Activated T-cell treated with anti-CD3 and anti-CD28 coated beads, Interleukin-2, amount 50 U/mL, for 48 hours (primary cell): ENCODE measurements at places on chromosomes 6 and 20.

DNA sequence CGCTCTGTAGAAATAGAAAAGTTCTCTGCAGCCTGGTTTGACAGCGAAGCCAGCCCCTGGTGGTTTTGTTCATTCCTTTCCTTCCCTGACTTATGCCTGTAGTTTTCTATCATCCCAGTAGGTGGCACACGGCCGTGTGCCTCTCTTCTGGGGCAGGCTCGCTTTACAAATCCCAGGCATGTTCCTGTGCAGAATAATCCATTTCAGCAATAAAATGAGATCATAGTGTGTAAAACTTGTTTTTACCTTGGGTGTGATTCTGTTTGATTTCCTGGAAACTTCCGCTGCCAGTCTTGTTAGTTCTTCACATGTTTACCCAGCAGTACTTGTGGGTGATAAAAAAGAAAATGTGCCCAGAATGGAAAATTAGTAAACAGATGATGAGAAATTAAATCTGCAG lies 7.4 kb upstream of the INSM1 start:
- peak; percentile 50 for DNase-seq

DNA sequence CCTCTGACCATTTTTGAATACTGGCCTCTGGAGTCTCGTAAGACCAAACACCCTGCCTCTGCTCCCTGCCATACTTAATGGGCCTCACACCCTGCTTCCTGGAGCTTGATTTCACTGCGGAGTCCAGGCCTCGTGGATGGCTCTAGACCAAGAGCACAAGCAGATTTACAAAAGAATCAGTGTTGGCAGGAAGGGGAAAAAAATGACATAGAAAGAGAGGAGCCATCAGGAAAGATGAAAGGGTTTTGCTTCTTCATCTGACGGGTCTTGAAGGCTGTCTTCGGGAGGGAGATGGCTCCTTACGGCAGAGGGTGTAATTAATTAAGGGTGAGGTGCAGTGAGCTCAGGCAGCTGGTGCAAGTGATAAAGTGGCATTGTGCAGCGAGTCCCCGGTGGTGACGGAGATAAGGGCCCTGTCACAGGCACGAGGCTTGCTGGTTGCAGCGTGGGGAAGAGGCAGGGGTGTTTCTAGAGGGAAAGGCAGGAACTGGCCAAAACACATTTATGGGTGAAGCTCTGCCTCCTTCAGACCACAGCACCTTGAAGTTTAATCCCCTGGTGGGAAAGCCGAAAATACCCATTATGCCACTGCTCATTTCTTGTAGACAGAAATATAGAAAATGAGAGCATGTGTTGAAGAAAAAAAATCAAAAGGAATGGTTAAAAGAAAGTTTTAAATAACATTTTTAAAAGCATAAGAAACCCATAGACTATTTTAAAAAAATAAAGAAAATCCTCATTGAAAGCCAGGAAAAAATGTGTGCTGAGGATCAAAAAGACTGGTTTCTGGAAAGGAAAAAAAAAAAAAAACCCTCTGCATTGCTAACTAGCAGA lies 128.6 kb upstream of the LRFN2 start:
- no peak for DNase-seq

GRCh38 chr6:151330130-151330696 lies 61.1 kb downstream of the ZBTB2 start:
- no peak for DNase-seq

- DNase-seq, result no peak
Measured at GRCh38 chr6:107390685-107391435, 68.5 kb downstream of the PDSS2 start.

DNA sequence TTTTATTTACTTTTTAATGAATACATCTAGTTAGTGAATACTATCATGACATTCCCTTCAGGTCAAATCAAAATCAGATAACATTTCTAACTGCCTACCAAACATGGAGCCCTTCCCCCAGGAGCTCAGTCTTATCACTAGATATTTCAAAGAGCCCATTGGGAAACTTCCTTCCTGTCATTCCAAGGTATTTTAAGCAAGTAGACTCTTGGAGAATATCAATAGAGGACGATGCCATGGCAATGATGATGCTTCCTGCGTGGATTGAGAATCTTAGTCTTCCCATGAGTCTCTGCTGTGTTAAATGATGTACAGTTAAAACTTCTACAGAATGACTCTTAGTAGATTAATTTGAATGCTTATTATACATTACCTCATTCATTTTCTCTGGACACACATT lies 384.9 kb downstream of the CENPW start:
- no peak for DNase-seq

DNA sequence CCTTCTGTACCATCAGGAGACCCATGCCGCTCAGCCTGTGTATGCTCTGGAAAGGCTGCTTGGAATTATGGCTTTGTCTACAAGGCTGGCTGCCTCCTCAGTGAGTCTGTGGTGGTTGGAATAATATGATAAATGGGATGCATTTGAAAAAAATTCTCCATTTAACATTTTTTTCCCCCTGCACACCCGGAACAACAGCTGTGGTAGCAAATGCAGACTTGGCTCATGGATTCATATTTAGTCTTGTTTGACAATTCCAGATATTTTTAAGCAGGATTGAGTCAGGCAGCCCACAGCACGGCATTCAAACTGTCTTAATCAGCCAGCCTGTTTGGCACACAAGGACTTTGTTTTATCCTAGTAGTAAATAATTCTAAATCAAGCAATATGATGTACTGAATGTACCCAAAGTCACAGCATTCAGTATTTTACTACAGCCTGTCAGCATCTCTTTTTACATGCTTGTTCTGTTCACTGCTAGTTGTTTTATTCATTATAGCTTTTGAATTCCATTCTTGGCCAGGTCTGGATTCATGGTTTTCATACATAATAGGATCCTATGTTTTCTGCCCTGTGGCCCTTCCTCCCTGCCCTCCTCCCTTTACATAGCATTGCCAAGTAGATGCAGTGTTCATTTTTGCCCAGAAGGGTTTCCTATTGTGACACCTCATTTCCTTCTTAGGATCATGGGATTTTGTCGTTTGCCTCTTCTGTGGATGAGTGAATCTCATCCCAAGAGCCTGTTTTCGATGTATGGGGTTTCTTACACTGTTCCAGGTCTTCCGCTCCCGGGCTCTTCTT lies 68.1 kb downstream of the LRRC1 start:
- no peak for DNase-seq

DNA sequence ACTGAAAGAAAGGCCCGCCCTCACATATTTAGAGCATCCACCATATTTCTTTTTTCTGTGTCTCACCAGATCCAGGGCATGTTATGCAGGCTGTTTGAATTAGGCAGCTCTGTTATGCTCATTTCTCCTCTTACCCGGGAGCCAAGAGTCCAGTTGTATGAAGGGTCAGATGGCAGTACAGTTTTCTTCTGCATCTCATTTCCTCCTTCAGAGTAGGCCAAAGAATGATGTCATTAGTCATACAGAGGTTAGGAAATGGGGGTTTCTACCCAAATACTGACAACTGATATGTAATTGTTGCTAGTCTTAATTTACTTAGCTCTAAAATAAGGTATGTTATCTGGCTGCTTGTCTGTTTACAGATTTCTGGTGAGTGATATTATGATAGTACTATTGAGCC lies 130.8 kb downstream of the SOBP start:
- no peak for DNase-seq

DNA sequence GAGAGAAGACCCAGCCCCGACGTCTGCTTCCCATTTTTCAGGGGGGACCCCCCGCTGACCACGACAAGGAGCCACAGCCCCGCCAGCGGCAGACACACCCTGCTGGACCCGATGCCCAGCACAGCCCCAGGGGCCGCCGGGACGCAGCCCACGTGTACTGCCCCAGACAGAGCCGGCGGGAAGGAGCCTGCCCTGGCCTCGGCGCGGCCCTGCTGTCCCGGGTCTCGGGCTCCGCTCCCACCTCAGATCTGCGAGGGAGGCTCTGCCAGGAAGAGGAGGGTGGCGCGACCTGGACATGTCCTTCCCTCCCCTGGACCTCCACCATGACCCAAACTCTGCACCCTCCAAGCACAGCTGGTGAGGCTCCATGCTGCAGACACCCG lies 54.7 kb downstream of the KCNQ2 start:
- DNase-seq, result no peak

DNA sequence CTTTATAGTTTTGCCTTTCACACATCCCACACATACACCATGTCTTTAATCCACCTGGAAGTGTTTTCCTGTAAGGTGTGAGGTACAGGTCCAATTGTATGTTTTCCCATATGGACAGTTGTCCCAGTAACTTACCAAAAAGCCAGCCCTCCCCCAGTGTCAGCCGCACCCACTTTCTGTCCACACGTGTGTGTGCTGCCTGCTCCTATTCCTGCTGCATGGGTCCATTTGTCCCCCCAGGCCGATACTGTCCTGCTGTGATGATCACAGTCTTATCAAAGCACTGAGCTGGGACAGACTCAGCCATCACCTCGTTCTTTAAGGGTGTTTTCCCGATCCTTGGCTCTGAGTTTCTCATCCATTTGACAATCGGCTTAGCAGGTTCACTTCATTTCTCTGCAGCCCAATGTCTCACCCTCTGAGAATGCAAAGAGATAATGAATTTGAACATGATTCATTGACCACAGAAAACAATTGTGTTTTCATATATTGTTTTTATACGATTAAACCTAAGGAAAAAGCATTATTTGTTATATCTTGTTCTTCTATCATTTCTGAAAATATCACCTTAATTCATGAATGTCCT lies 9.6 kb downstream of the VSX1 start:
- peak; percentile 5 for DNase-seq

- DNase-seq, result peak; percentile 33
Measured at GRCh38 chr6:43952746-43953145, 174.5 kb downstream of the MRPL14 start.

DNA sequence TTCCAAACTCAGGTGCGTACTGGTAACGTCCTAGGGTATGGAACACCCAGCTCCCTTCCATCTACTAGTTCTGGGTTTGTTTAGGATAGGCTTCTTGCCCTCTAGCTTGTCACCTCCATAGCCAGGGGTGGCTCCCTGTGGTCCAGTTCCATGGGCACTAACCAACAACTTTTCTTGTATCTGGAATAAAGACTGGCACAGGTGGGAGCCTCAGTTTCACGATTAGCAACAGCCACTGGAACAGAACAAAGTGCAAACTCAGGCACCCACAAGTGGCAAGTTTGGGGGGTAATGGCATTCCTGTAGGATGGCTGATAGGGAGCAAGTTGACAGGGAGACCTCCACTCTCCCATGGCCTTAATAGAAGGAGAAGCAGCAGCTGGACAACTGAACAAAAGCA lies 5.6 kb upstream of the APMAP start:
- DNase-seq, result no peak

DNA sequence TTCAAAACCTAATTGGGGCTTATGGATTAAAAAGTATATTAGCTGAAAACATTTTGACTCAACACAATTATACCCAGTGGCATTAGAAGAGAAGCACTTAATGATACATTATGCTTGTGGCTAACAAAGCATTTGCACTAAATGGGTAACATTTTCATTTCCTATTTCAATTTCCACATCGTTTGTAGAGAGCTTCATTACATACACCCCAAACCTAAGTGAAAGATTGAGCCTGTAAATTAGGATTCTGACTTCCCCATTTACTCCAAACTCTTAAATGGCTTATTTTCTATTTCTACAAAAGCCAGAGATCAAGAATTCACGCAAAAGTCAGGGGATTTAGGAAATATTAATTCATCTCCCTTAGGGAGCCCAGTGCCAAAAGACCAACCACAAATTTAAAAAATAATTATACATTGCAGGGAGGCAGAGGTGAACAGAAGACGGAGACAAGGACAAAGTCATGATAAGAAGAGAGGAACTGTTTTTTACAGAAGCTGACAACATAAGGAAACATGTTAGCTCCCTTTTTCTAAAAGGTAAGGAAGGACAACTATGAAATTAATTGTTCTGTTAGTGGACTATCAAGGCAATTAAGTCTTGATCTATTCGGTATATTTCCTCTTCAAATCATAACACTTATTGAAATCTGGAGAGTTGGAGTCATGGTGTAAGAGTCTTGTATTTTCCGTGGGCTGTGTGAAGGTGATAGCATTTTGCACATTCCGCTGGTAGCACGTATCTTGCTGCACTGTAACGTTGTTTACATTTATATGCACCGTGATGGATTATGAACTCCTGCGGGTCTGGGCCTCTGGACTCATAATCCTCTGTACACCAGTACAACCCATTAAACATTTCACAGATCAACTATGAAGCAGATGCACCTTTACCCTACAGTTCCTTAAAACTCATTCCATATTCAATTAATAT lies 24.8 kb upstream of the EZR start:
- no peak for DNase-seq

GRCh38 chr20:53776858-53777257 lies 183.2 kb upstream of the ZNF217 start:
- no peak for DNase-seq

DNA sequence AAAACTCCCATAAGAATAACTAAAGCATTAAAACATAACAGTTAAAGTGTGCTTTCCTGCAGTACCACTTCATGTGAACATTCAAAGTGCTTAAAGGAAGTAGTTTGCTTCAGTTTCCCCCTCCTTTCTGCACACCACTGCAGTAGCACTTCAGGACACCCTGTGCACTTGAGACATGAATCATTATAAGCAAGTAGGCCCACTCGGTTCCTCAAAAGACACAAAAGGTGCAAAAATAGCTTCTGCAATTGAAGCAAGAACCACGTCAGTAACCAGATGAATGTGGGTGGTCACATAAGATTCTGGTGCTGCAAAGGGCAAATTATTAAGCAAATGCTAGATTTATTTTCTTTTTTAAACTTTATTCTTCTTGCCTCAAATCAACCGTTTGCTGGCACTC lies 160.6 kb downstream of the HIVEP2 start:
- DNase-seq, result no peak

- DNase-seq, result no peak
Measured at GRCh38 chr6:26470643-26471042, 12.9 kb downstream of the BTN2A1 start.

DNA sequence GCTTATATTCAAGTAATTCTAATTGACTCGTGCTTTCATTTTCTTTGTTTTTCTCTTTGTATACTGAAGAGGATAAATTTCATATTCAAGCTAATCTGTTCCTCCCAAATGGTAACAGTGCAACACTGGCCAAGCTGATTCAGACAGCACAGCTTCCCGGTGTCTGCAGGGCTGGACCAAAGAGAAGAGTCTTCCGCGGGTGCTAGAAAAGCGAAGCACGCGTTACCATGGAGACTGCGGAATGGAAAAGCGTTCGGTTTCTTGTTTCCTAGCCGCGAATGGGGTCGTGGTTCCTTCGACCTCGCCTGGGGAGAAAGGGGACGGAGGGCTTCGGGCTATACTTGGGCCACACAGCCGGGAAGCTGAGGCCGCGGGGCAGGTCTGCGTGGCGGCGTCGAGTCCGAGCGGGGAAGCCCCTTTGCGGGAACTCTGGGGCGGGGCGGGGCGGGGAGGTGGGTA lies 6.2 kb upstream of the ZNF311 start:
- peak; percentile 52 for DNase-seq

- DNase-seq, result no peak
Measured at GRCh38 chr6:98532004-98532403, 302.4 kb upstream of the POU3F2 start.

- no peak for DNase-seq
Measured at GRCh38 chr6:70168681-70169377, 134.1 kb downstream of the COL9A1 start.

- DNase-seq, result no peak
Measured at GRCh38 chr6:33993653-33994471, 152.0 kb downstream of the GRM4 start.

- peak; percentile 48 for DNase-seq
Measured at GRCh38 chr20:19661717-19662636, 96.1 kb upstream of the RIN2 start.
